ENCODE measurements at places on chromosomes 2 and 18.

- DNase-seq = no peak
These were observed 270.3 kb upstream of the LINC00305 start for GRCh38 chr18:64419156-64419555.

GRCh38 chr2:113840518-113840917 lies 49.4 kb upstream of the ACTR3 start:
- no peak for DNase-seq

DNA sequence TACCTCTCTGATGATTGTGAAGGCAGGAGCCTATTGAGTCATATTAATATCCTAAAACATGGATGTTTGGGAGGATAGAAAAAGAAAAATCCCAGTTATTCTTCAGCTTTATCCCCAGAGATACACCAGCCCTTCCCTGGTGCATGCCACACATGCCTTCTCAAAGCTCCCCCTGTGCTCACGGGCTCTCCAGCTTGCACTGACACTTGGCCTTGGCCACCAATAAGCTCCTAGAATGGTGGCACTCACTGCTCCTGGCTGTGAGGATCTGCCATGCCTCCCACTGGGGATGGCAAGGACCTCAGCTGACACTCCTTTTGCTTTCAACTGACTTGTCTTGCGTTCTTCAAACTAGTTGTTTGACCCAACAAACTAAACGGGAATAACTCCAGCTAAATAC lies 15.9 kb downstream of the SLC14A1 start:
- DNase-seq = no peak

GRCh38 chr2:77054938-77055337 lies 467.2 kb downstream of the LRRTM4 start:
- no peak for DNase-seq

DNA sequence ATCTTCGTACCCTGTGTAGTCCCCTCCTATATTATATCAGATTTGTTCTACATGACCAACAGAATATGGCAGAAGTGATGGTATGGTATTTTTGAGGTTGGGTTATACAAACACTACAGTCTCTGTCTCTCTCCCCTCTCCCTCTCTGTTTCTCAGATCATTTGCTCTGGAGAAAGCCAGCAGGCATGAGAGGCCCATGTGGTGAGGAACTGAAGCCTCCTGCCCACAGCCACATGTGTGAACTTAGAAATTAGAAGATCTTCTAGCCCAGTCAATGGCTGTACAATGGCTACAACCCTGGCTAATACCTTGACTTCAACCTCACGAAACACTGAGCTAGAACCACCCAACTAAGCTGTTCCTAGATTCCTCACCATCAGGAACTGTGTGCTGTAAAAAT lies 250.6 kb downstream of the SMAD2 start:
- no peak for DNase-seq

GRCh38 chr2:42125841-42126594 lies 43.1 kb upstream of the EML4 start:
- no peak for DNase-seq

DNA sequence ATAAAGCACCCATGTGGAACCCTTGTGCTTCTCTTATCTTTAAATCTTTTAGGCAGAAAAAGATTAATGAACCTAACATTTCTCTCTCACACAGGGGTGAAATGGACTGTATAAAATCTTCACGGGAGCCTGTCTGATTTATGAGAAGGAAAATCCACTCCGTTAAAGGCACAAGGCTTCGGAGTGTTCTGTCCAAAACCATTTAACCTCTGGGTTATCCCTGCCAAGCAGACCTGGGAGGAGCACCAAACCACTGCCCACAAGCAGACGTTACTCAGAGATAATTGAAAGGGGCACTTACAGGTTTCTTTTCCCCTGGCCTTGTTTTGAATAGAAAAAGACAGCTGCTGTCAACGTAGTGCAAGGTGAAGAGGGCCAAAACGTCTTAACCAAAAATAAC lies 184.4 kb upstream of the DOK6 start:
- DNase-seq = no peak

GRCh38 chr2:159713631-159714246 lies 1.4 kb downstream of the MARCHF7 start:
- peak; percentile 15 for DNase-seq

DNA sequence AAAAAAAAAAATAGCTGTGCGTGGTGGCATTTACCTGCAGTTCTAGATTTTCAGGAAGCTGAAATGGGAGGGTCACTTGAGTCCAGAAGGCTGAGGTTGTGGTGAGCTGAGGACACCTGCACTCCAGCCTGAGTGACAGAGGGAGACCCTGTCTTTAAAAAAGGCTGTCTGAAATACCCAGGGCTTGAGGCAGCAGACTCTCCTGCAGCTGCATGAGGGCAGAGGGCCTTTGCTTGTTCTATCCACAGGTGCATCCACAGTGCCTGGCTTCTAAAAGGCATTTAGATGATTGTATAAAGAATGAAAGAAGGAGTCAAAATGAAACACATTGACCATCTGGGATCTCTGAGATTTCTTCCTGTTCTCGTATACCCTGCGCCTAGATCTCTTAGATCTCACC lies 152.9 kb downstream of the MGAT5 start:
- no peak for DNase-seq

- no peak for DNase-seq
These were observed 123.6 kb downstream of the ZEB2 start for GRCh38 chr2:144396318-144396717.

DNA sequence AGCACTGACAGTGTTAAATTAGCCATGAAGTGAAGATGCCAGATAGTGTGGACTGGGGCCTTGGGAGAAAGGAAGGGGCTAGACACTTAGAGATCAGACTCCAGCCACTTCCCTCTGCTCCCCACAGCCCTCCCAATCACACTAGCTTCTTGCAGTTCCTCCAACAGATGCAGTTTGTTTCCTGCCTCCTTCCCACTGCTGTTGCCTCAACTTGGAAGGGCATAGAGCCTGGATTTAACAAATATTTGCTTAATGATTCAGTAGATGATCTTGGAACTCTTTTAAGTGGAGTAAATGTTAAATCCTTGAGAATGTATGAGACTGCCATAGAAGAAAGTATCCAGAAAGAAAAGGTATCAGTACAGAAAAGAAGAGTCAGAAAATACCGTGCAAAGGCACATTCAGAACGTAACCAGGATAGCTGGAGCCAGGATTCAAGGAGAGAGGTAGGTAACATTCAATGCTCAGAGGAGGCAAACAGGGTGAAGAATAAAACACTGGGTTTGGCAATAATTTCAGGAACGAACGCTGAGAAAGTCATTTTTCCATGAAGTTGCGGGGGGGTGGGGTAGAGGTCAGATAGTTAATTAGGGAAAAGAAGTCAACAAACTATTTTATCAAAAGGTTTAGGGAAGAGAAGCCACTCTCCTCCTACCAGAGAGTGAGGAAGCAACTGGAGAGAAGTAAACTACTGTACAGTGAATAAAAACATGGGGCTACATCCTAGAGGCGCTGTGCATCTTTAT lies 1.3 kb upstream of the BZW1 start:
- peak; percentile 72 for DNase-seq

DNA sequence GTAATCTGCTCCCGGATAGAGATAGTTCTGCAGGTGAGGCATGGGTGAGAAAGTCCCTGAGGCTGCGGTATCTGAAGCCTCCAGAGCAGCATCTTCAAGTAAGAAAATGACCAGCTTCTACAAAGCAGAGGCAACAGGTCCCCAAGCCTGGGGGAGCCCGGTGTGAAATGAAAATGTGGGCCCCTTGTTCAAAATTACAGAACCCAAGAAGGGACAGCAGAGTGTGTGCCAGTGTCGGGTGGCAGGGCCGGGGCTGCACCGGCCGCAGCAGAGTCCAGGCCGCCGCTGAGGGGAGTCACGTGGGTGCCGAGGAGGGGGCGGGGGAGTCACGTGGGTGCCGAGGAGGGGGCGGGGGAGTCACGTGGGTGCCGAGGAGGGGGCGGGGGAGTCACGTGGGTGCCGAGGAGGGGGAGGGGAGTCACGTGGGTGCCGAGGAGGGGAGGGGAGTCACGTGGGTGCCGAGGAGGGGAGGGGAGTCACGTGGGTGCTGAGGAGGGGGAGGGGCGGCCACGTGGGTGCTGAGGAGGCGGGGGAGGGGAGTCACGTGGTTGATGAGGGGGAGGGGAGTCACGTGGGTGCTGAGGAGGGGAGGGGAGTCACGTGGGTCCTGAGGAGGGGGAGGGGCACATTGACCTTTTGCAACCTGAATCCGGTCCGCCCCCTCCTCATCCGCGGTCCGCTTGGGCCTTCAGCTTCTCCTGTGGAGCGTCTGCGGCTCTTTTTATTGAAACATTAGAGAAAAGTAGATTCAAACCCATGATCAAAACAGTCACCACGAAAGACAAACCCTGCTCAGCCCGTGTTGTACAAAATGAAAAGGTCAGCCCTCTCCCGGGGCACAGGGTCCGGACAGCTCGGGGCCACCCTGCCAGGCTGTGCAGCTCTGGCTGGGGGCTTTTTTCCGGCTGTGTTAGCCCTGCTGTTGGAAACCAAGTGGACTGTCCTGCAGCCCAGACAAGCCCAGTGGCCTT lies 10.4 kb downstream of the COLEC11 start:
- DNase-seq = peak; percentile 55

GRCh38 chr2:120344214-120344975 lies 1.5 kb upstream of the INHBB start:
- no peak for DNase-seq

DNA sequence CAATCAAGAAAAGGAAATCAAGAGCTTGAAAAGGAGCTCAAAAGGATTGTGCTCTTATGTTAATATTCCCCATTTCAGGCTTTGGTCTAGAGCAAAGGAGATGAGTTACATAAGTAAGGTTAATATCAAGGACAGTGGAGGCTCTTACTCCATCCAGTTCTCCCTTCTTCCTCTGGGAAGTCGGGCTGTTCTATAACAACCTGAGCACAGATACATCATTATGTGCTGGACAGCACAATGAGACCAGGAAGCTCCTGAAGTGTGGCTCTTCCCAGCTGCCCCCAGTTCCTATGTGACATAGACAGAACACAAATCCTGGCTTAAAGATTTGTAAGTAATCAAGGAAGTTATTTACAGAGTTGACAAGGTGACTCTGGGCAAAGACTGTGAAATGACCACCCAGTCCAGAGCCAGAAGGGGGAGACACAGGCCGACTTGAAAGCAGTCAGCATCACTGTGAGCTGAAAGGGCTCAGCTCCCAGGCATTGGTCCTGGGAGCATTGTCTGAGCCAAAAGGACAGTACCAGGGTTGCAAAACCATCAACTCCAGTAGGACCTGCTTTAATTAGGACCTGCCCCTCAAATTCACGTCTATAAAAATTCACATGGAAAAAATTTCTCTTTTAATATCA lies 917.6 kb upstream of the ACVR2A start:
- peak; percentile 59 for DNase-seq

DNA sequence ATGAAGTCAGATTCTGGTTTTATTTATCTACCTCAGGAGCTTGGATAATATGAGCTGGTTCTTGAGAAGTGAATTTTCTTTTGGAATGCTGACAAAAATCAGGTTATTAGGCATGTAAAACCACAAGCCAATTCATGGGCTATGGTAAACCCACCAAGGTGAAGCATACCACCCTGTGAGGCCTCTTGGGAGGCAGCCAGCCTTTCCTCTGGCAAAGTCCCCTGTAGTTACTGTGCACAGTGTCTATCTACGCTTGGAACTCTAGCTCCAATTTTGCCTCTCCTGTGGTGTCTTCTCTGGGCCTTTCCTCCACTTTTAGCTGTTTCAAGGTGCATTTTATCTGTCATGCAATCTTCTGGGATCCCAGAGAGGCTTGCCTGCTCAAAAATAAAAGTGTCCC lies 242.7 kb upstream of the ZSWIM2 start:
- no peak for DNase-seq
